ENCODE measurements at places on chromosomes 13 and 19.

GRCh38 chr19:18366021-18366435 is 19.9 kb upstream of the GDF15 start:
- peak; percentile 28 for DNase-seq

DNA sequence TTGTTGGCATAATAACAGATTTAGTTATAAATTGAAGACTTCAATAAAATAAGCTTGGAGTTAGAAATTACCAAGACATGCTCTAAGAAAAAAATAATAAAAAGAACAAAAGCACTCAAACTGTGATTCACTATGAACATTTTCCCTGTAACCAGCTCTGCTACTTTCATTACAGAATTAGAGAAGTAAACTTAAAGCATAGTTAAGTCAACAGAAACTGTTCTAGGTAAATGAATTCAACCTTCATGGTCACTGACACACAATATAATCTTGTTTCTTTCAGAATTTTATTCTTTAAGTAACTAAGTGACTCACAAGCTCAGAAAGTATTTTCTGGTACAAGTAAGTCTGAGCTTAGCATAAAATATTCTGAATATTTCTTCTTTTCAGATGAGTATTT is 136.3 kb downstream of the KLF5 start:
- DNase-seq: no peak

DNA sequence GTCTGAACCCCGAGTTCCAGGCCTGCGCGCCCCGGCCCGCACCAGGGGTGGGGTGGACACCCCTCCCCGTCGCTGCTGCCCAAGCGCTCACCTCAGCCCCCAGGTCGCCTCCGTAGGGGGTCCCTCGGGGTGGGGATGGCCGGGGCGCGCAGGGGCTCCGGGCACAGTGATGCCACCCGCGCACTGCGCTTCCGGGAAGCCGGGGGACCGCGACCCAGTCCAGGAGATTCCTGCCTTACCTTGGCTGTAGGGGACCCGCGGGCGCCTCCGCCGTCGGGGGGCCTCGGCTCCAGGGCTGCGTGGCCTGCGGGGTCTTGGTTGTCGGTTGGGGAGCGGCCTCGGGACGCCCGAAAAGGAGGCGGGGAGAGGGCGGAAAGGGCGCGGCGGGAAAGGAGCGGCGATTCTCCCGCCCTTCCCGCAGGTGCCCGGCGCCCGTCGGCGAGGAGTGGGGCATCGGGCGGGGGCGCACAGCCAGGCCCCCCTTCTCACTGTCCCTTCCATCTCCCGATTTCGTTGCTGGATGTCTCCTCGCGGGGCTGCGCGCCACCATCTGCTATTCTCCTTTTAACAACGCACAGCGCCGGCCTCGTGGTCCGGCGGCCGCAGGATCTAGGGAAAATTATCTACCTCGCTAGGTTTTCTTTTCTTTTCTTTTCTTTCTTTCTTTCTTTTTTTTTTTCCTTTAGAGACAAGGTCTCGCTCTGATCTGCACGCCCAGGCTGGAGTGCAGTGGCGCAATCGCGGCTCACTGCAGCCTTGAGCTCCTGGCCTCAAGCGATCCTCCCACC is at the start of gene KEAP1:
TSS of gene KEAP1 (minus strand) at position 355 of the 788 bp plus-strand sequence. CDS start 3,323 bp downstream, outside the sequence.
- DNase-seq: peak; percentile 92

DNA sequence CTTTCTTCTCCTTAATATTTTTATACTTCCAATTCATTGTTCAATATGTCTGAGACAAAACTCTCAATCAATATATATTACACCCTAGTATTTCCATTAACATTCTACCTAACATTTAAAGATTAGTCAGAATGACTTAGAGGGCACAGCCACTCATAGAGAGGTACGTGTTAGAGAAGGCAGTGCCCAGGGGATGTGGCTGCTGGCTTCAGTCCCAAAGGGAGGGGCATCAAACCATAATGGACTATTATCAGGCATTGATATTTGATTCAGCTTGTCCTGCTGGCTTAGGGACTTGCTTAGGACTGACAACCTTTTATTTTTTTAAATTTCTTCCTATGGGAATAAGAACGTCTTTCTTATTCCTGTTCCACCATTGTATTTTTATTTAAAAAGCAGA is 1392.0 kb upstream of the ATXN8OS start:
- DNase-seq: no peak

GRCh38 chr19:47324502-47324901 is 7.5 kb upstream of the C5AR2 start:
- DNase-seq: peak; percentile 44

DNA sequence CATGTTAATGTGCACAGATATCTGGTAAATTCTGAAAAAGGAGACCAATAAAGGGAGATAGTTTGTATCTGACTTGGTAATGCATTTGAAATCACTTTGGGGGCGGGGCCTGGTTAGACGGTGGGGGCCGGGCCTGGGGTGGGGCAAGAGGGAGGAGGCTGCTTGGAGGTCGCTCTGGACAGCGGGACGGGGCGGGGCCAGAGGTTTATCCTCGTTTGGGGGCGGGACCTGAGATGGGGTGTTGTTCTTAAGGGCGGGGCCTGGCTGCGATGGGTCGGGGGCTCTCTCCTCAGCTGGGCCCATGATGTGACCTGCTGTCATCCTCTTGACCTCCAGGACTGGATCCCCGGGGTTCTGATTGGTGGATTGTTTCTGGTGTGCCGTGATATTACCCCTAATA is 4.9 kb upstream of the ZNF808 start:
- DNase-seq: no peak

GRCh38 chr19:1929021-1929742 is 11.8 kb upstream of the CSNK1G2 start:
- peak; percentile 78 for DNase-seq

- DNase-seq: peak; percentile 12
Observed at GRCh38 chr19:46221981-46222610, 7.4 kb upstream of the IGFL1 start.

DNA sequence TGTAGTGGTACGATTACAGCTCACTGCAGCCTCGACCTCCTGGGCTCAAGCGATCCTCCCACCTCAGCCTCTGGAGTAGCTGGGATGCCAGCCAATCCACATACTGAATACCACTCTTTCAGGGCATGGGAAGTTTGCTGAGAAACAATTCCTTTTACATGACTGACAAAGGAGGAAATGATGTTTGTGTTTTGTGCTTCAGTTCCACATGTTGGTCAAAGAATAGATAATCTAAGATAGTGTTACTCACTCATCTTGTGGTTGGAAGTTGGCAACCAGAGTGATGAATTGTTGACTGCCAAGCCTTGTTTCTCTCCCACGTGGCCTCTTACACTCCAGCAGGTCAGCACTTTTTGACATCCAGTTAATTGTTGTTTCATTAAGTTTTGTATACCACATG is 7.6 kb downstream of the MBD3L2B start:
- DNase-seq: peak; percentile 41

DNA sequence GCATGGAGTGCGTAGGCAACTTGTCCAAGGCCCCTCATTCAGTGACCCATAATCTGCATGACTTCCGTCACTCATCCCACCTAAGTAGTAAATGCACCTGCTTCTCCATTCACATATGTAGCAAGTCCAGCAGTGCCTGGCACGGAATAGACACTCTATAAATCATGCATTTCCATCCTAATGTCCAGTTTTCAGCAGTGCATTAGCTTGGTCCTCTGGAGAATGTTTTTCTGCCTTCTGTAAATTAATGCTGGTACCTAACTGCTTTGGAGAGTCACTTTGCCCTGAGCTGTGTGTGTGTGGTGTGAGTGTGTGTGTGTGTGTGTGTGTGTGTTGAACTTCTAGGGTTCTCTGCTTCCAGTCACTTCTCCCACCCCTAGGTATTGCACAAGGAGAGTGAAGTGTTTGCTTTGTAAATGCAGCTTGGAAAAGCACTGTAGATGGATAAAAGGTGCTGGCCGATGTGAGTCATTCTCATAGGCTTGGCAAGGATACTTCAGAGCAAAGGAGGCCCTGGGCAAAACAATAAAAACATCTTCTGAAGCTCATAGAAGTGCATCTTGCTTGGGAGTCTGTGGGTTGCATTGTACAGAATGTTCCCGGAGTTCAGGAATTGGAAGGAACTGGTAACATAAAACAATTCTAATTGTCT is 181.8 kb downstream of the KATNAL1 start:
- DNase-seq: no peak
